ENCODE measurements at places on chromosomes 3 and 15.

GRCh38 chr15:33440900-33441299, 130.1 kb downstream of the RYR3 start:
- DNase-seq = no peak

DNA sequence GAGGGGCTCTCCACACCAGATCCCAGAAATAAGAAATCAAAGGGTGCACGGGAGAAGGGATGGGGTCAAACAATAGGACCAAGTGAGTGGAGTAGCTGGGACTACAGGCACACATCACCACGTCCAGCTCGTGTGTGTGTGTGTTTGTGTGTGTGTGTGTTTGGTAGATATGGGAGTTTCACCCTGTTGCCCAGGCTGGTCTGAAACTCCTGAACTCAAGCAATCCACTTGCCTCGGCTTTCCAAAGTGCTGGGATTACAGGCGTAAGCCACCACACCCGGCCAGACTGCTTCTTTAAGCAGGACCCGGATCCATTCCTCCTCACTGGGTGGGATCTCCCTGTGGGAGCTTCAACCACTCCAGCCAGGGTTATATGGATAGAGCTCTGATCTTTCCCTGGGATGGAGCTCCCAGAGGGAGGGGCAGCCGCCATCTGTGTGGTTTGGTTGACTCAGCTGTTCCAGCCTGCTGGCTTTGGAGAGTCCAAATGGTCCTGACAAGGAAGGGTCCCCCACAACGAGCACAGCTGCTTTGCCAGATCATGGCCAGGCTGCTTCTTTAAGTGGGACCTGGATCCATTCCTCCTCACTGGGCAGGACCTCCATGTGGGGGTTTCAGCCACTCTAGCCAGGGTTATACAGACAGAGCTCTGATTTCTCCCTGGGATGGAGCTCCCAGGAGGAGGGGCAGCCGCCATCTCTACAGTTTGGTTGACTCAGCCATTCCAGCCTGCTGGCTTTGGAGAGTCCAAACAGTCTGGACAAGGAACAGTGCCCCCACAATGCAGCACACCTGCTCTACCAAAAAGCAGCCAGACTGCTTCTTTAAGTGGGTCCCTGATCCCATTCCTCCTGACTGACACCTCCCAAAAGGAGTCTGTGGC, 9.1 kb upstream of the AVEN start:
- DNase-seq = no peak

DNA sequence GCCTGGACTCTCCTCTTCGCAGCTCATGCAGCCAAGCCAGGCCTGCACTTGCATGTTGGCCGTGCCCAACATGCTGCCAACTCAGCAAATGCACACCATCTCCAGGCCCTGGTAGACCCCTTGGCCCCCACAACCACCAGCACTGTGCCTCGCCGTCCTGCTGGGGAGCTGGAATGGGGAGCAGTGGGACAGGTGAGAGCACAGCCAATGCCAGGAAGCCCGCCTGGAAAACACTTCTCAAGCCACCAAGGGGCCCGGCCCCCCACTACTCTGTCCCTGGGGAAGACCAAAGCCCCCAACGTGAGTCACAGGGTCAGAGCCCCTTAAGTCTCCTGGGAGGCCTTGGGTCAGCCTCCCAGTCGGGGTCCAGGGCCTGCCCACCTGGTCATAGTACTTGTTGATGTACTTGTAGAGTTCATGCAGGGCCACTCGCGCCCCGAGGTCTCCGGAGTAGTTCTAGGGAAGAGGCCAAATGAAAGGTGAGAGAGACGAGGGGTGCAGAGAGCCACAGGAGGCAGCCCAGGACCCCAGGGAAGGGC, 24.5 kb downstream of the PLXNB1 start:
- no peak for DNase-seq

DNA sequence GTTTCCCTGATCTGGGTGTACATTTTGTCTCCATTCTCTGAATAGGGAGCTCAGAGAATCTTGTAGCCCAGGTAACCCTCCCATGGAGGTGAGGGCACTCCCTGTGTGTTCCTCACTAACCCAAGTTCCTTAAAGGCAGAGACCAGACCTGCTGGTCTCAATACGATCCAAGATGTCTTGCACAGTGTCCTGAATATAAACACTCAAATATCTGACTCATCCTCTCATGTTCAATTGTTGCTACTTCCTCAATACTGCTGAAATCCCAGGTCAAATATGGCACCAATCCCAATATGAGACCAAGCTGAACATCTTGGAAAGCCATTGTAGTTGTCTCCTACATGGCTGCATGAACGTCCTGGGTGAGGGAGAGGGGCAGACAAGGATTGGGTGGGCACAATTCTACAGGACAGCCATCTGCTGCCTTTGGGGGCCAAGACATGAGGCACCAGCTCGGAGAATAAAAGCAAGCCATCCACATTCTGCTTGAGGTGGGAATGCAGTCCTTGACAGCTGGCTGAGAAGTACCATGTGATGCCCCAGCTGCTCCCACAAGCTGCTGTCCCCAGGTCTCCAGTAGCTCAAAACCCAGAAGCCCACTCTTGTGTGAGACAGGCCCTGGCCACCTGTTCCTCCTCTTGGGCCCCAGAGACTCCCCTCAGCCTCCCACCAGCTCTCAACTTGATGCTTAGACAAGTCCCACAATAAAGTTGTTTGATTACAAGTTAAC, 18.2 kb downstream of the TBC1D2B start:
- no peak for DNase-seq

- DNase-seq = no peak
These were observed 317.7 kb upstream of the ADAMTS9 start for GRCh38 chr3:65005486-65005885.

DNA sequence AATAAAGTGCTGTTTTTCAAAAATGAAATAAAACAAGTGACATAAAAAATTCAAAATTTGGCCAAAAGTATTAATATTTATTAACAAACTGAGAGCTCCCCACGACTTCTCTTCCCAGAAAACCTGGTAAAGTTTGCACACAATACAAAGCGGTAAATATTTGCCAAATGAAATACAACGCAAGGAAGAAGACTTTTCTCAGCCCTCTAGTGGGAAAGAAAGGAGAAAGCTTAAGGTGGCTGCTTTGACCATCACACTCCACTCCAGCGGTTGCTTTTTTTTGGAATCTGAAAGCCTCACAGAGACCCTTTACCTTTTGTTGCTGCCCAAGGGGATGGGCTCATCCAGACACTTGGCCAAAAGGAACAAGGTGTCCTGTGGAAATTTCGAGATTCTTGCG, 1.1 kb upstream of the GK5 start:
- DNase-seq = no peak

GRCh38 chr3:40310705-40311104, 1.2 kb downstream of the EIF1B start:
- DNase-seq = no peak

GRCh38 chr15:60781211-60781713, 302.3 kb upstream of the ICE2 start:
- peak; percentile 31 for DNase-seq

DNA sequence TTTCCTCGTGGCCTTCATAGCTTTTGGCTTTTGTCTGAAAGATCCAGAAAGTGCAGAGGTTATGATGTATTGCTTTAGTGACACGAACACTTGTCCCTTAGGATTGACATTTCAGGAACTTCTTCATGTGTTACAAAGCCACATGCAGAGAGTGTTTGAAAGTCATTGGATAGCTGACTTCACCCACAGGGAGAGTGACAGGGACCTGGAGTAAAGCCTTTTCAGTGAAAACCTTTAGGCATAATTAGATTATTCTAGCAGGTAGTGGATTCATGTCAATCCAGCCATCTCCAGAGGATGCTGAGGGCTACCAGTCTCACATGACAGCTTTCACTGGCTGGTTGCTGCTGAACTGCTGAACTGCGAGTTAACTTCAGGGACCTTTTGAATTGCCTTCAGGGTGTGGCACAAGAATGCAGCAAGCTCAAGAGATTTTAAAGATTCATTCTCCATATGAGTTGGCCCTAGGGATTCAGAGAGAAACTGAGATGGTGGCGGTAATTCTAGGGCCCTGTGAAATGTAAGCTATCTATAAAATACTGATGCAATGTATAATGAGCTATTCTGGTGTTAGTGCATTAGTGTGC, 267.0 kb upstream of the GOLIM4 start:
- DNase-seq = no peak

DNA sequence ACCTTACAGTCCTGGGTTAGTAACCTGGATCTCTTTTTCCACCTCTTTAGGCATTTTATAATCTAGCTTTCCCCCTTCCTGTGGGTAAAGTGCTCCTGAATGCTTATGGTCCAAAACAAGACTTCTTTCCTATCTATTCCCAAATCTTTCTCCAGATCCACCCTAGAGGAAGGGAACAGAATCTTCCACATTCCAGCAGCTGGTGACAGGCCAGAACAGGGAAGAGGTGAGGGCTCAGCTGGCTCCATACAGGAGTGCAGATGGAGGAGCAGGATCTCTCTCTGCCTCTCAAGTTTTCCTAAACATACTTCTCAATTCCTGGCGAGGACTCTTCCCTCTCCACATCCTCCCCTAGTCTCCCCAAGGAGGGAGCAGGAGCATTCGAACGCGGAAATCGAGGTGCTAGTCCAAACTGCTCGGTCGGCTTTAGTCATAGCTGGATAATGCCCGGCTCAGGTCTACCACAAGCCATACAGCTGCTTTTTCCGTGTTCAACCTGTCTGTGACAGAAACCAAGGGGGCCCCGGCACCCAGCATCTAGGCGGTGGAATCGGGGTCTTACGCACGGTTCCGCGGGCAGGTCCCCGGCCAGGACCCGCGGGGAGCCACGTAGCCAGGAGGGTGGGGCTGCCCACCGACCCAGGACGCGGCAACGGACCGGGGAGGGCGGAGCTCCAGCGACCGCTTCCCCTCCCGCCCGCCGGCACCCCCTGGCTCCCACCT, 4.0 kb downstream of the RASSF1 start:
- no peak for DNase-seq

DNA sequence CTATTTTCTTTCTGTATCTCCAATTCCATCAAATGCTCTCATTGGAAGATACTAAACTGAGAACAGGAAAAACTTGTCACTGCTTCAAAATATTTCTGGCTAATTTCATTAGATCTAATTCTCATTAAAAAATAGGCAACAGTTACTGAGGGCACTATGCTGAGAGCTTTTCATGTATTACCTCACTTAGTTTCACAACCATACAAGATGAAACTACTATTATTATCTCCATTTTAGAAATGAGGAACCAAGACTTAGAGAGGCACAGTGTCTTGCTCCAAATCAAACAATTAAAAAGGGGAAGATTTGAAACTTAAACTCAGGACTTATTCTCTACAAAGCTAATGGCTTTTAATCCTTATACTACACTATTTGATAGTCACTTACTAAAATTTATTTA, 7.2 kb upstream of the OTOL1 start:
- DNase-seq = no peak

DNA sequence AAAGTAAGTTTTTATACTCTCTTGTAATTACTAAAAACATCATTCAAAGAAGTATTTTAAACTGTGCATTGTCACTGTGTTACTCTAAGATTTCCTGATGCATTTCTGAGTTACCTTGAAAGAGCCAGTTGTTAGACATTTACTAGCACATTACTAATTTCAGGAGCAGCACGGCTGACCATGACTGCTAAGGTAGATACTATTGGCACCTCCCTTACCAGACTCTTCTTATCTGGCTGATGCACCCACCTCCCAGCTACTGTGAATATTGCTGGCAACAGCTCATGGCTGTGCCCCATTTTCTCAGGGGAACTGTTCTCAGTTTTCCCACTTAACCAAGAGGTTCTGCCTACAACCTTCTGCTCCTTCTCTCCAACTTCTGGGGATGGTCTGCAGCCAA, 29.4 kb downstream of the COL6A5 start:
- no peak for DNase-seq

DNA sequence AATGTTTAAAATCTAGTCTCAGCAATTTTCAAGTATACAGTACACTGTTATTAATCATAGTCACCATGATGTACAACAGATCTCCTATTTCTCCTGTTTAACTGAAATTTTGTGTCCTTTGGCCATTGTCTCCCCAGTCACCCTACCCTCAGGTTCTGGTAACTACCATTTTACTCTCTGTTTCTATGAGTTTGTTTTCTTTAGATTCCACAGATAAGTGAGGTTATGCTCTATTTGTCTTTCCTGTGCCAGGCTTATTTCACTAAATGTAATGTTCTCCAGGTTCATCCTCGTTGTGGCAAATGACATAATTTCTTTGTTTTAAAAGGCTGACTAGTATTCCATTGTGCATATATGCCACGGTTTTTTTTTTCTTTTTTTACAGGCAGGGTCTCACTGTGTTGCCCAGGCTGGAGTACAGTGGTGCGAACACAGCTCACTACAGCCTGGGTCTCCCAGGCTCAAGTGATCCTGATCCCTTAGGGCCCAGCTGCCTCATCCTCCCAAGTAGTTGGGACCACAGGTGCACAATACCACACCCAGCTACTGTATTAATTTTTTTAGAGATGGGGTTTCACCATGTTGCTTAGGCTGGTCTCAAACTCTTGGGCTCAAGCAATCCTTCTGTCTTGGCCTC, 50.0 kb downstream of the RAB7A start:
- DNase-seq = no peak
